ENCODE measurements at places on chromosomes 16 and 17.

- DNase-seq = no peak
Measured at GRCh38 chr16:89219365-89219764, 1.9 kb downstream of the ZNF778 start.

GRCh38 chr16:49427771-49428170 is 54.2 kb downstream of the C16orf78 start:
- no peak for DNase-seq

DNA sequence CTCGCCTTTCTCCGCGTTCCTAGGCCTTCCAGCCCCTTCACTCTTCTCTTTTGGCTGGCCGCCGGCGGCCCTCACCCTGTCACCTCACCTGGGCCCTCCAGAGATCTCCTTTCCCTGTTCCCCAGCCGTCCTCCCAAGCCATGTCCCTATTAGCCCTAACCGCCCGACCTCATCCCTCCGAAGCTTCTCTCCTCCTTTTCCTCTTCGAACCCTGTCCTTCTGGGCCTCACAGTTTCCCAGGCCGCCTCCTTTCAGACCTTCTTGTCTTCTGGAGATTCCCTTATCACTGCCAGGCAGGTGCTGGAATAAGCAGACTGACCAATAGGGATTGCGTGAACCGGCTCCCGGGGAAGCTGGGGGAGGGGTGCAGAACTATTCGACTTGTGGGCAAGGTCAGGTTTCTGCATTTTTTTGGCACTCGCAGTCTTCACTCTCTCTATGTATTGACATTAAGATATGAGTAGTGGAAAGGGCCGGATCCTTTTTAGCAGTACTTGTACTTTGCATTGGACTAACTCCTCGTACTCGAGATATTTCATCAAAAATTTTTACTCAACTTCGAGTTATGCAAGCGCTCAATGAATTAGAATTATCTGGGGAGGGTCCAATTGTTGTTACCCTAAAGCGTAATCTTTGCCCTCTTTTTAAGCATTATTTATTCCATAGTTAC is 690 bp downstream of the RHOT1 start:
- DNase-seq = peak; percentile 61

DNA sequence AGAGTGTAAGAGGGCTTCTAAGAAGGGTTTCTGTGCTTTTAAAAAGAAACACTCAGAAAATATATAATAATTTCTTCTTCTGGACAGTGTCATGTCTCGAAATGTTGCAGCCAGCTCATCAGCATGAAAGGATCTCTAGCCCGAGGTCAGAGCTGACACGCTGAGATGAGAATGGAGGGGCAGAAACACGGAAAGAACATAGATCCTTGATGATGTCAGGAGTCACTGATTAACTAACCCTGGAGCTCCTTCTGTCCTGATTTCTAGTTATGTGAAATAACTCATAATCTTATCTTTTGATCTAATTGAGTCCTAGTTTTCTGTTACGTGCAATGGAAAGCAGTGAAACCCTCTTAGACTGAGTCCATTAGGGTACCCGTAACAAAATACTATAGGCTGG is 10.3 kb upstream of the TOX3 start:
- DNase-seq = peak; percentile 71

GRCh38 chr16:52383640-52384292 is 163.2 kb downstream of the TOX3 start:
- DNase-seq = peak; percentile 9

- DNase-seq = no peak
Measured at GRCh38 chr16:58422809-58423208, 30.5 kb downstream of the GINS3 start.

DNA sequence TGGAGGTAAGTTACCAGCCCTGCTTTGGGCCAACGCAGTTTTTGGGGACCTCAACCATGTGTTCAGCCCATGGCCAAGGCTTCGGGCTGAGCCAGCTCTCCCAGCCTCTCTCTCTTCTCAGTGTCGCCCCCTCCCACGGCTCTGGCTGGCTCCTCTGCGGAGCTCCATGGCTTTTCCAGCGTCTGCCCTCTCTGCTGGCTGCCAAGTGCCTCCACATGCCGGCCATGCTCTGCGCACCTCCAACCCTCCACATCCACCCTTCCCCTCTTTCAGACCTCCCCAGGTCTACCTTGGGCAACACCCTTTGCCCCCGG is 23.2 kb downstream of the COTL1 start:
- DNase-seq = no peak

DNA sequence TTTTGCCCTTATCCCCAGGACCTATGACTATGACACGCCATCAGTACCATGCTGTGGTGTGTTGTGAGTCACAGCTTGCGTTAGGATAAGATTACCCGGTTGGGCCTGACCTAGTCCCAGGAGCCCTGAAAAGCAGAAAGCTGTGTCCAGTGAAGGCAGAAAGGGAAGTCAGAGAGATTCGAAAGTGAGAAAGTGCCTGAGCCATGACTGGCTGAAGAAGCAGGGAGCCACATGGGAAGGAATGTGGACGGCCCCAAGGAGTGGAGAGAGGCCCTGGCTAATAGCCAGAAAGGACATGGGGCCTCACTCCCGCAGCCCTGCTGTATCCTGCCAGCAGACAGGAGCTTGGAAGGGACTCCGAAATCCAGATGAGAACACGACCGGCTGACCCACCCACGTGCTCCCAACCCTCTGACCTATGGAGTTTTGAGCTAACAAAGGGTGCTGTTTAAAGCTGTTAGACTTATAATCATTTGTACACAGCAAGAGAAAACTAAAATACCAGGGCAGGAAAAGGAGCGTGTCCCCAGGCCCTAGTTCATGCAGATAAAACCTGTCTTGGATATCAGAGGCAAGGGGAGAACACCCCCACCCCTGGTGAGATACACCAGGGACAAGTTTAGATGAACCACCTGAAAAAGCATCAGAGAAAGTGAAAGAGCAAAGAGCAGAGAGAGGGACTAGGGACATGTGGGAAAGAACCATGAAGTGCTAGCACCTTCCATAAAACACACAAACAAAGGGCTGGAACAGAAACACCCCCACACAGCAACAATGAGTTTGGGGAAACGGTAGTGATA is 115.3 kb downstream of the SLC39A11 start:
- DNase-seq = peak; percentile 32

GRCh38 chr16:414395-415169 is 10.9 kb upstream of the RAB11FIP3 start:
- no peak for DNase-seq

- DNase-seq = no peak
Measured at GRCh38 chr16:78915811-78916345, 684.7 kb downstream of the MAF start.

DNA sequence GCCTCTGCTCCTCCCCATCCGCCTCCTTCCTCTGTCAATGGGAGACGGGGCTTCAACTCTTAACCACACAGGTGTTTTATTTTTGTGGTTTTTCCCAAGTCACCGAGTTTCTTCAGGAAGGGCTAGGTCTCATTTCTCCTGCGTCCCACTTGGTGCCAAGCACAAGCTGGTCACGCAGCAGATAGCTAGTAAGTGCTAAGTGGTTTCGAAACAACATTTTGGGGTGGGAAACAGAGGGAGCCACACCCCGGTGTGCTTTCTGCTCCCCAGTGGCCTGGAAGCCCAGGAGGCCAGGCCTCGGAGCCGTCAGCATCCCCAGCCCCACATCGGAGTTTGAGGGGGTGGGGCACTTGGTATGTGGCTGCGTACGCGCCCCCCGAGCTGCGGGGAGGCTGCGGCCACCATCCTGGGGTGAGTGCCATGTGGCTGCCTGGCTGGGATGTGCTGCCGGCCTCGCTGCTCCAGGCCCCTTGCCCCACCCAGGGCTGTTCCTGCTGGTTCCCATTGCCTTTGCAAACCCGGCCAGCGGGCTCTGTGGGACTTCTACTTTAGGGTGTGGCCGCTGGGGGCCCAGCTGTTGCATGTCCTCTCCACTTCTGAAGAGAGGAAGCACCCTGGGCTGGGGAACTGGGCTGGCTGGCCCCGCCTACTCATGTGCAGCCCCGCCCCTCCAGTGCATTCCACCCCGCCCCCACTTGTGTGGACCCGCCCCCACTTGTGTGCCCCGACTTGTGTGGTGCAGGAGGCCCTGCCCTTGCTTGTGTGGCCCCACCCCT is 55.6 kb downstream of the BAIAP2 start:
- no peak for DNase-seq

DNA sequence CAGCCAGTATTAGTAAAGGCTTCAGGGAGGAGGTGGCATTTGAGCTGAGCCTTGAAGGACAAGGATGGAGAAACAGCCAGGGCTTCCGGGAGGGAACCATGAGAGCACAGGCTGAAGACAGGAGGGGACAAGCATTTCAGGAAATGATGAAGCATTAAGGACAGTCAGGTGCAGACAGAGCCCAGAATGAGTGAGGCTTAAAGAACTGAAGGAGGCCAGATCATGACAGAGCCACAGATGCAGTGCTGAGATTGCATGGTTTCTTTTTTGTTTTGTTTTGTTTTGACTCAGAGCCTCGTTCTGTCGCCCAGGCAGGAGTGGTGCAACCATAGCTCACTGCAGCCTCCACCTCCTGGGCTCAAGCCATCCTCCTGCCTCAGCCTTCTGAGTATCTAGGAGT is 211.5 kb downstream of the SOX9 start:
- no peak for DNase-seq

DNA sequence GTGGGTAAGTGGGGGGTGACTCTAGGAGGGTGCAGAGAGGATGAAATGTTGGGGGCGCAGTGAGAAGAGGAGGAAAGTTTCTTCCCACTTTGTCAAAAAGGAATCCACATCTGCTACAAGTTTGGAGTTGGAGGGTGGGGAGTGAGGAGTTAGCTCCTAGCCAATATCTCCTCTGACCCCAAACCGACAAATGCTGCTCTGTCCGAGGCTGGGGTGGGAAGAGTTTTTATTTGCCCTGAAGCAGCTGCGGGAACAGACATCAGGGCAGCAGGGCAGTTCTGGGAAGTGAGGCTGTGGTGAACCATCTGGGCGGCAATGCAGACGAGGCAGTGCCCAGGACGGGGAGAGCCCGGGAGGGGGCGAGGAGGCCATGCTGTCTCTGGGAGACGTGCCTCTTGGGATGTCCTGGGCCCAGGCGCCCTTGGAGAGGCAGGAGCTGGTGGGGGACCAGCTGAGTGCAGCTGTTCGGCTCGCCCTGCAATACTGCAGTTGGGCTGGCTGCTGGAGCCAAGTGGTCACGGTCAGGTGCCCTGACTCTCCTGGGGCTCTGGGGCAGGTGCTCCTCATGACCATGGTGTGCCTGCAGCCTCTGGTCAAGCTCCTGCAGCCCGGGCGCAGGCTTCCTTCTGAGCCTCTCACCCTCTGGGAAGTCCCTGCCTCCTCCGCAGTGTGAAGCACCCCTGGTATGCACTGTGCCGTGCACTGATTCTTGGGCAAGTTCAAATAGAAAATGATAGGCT is 6.4 kb upstream of the SOCS3 start:
- no peak for DNase-seq

GRCh38 chr17:71200597-71200996 is 920.2 kb upstream of the SOX9 start:
- DNase-seq = no peak

- DNase-seq = peak; percentile 10
Measured at GRCh38 chr17:8019665-8020650, 17.5 kb downstream of the GUCY2D start.

DNA sequence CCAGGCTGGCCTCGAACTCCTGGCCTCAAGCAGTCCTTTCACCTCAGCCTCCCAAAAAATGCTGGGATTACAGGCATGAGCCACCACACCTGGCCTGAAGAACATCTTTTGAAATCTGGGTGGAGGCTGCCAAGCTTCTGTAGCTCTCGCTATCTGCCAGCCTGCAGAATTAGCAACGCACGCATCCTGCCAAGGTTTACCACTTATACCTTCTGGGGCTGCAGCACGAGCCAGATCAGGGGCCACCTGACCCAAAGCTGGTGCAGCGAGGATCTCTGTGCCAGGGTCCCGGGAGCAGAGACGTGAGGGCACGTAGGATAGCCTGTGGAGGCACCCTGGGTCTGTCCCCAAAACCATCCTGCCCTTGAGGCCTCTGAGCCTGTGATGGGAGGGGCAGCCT is 22.2 kb downstream of the SLC38A8 start:
- no peak for DNase-seq

DNA sequence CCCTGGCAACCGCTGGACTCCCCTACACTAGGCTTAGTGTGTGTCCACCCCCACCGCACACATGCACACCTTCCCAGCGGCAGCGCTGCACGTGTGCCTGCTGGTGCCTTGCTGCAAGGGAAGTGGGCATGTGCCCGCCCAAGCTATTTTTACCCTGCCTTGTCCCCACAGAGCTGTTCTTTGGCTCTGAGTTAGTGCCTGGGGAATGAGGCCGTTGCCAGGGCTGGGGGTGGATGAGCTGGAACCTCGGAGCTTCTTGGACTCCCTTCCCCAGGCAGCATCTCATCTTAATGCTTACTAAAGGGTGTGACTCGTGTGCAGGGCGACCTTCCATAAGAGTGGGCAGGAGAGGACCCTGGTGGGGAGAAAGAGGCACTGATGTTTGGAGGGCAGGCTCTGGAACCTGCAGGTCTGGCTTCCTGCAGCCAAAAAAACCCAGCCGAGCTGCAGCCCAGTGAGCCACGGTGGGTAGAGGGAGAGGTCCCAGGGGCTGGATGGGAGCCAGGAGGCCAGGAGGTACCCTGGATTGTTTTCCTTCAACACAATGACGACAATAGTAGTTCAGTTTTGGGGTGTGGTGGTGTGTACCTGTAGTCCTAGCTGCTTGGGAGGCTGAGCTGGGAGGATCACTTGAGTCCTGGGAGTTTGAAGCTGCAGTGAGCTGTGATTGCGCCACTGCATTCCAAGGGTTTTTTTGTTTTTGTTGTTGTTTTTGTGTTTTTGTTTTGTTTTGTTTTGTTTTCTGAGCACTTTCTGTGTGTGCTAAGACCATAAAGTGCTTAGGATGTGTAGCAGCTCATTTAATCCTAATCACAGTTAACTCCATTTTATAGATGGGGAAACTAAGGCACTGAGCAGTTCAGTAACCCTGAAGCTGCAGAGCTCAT is 119.1 kb downstream of the RAB11FIP4 start:
- DNase-seq = no peak

- no peak for DNase-seq
Measured at GRCh38 chr17:74746376-74746775, 2.1 kb upstream of the NHERF1 start.

- no peak for DNase-seq
Measured at GRCh38 chr16:52051414-52052172, 495.4 kb downstream of the TOX3 start.

DNA sequence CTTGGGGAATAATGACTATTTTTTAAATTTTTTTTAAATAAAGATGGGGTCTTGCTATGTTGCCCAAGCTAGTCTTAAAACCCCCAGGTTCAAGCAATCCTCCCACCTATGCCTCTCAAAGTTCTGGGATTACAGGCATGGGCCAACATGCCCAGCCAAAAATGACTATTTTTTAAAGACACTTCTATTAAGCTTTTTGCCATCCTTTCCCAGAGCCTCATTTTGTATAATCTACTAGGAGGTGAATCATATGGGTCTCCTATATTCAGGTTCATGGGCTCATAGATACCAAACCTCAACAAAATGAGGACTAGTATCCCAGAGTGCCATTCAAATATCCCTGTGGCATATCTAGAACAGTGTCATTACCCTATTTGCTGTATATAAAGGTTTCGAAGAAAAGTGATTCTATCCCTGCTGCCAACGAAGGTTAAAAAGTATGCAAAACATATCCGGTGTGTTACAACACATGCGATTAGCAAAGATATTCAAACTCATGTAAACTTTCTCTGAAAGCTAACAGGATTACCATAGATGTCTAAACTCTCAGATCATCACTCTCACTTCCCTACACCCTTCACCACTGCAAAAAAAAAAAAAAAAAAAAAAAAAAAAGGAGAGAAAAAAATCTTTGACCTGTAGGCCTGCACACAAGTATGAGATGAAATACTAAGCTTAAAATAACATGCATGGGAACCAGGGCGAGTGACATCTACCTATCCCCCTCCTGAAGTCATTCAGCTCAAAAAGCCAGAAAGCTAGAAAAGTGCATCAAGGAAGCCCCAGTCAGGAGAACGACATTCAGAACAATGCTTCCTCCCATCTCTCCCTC is 23.5 kb downstream of the XPO6 start:
- DNase-seq = no peak

Measured in Caki2 (cell line).